ENCODE measurements at places on chromosomes 12 and 14.
A peak's percentile ranks its signal among the peaks of the same experiment; 100 is the strongest.

DNA sequence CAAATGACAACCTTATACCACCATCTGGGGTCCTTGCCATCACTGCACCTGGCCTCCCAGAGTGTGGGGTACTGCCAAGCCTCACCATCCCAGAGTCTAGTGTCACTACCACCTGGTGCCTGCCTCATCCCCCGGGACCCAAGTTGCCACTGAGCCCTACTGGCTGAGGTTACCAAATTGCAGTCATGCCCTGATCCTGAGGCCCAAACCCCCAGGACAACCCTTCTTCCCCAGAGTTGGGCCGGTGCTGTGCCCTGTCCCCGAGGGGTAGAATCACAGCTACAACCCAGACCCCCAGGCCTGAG, 8.4 kb upstream of the SFSWAP start:
- DNase-seq: no peak

DNA sequence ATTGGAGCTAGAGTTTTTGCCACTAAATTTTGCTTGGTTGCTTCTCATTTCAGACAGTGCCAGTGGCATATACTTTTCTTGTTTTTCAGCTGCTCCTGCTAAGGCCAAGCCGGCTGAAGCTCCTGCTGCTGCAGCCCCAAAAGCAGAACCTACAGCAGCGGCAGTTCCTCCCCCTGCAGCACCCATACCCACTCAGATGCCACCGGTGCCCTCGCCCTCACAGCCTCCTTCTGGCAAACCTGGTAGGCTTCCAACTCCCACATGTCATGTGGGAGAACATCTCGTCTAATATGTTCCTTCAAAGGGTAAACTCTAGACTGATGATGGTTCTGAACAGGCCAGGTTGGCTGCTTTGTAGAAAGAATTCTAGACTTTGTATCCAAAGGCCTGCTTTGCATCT, 11.0 kb downstream of the DLST start:
- DNase-seq: no peak

DNA sequence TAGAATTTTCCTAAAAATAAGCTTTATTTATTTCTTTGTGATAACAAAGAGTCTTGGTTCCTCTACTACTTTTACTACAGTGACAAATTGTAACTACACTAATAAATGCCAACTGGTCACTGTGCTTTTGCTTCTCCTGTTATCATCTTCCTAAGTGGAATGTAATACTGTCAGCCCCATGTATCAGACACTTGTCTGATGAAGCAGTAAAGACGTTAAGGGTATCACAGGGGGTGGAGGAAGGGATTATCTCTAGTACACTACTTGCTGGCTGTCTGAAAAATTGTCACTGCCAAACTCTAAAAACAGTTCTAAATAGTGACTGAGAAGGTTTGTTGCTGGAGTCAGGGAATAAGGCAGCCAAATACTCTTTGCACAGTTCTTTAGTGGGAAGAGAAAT, 11.3 kb downstream of the ASB8 start:
- no peak for DNase-seq

DNA sequence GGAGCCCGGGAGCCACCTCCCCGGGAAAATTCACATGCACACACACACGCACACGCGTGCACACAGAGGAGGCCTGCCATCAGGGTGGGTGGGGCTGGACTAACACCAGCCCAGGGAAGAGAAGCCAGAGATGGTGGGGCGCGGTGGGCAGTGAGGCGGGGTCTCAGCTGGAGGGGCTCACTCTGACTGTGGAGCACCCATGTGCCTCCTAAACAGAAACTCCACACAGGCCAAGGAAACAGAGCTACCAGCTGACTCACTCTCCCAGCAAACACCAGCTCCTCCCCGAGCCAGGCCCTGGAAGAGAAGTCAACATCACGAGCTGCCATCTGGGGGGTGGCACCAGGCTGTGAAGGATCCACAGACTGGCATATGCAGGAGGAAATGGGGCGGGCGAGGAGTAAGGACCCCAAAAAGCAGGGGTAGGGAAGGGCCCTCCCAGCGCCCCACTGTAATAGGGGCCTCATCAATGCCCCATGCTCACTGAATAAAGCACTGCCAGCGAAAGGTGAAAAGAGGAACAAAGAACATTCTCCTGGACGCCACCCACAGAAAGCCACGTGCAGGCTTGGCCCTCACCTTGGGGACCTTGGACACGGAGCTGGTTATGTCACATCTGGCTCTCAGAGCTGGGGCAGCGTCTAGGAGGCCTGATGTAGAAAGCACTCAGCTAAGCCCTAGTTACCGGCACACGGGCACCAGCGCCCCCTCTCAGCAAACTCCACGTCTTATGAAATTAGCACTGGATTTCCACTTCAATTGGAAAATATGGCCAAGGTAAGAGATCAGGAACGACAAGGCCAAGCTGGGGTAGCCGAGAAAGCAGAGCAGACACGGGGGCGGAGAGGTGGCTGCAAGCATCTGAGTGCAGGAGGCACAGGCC, 8.4 kb upstream of the INF2 start:
- no peak for DNase-seq

DNA sequence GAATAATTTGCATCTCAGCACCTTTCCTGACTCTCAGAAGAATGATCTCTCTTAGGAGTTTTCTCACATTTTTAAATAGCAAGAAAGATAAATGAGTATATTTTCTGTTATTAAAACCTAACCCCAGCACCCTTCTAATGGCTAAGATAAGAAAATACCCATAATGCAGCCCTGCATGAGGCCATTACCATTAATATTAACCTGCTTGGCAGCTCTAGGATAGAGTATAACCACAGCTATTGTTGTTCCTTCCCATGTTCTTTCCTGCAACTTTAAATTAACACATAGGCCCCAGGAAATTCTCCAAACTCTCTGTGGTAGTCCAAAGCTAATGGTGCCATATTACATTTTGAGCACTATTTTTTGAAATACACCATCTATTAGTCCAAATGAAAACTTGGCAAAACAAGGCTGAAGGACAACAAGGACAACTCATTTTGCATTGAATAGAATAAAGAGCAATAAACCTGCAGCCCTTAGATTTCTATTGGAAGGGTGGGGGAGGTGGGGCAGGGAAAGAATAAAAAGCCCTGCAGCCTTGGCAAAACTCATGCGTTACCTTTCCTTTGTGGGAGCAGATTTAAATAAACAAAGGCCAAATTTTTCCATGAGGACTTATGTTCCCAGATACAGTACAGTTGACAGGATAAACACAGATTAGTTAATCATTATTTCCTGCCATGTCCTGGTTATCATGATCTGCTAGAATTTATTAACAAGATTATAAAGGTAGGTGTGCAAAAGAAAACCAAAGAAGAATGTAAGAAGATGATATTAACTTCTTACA, 46.9 kb downstream of the BTG1 start:
- no peak for DNase-seq

DNA sequence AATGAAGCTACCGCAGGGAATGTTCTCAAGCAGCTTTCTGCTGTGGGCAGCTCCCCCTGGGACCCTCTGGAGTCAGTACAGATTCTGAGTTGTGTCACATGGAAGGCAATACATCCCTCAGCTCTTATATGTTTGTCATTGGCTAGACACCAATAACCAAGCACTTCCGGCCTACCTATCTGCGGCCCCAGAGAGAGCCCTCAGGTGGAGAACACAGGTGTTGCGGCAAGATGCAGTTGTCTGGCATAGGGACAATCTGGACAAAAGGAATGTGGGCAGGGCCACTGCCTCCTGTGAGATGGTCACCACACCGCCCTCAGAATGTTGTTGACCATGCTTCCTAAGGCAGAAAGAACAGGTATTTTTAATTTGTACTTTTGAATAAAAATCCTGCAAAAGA, 118.7 kb downstream of the BRMS1L start:
- DNase-seq: no peak

DNA sequence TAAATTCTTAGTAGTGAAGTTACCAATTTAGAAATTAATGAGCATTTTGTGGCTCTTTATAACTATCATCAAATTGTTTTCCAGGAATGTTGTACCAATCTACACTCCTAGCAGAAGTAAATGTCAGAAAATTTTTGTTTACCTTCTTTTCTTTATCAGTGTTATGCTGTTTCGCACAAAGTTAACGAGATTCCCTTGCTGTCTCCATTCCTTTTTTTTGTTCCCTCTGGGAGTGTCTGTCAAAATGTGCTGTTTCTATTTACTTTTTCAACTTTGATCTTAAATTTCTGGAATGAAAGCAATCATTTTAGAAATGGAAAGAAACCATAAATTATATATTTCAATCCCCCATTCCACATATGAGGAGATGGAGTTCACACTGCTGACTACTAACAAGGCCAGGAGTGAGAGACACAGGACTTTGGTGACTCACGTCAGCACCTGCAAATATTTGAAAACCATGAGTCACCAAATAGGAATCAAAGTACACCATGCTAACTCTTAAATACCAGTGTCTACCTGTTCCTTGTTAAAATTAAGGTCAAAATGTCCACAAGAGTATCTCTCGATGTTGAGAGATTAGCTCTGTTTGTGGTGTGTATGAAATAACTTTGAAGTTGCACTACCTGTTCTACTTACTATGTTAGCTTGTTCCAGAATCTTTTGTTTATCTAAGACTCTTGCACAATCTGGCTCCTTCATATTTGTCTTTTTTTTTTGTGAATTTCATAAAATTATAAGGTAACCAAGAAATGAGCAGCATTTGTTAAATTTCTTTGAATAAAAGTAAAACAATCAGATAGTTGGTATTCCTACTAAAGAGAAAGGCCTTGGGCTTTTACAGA, 106.0 kb downstream of the RMST start:
- DNase-seq: no peak

- peak; percentile 57 for DNase-seq
These were observed at the start of gene CACNB3 for GRCh38 chr12:48817873-48818830. Gene CACNB3 (plus strand): TSS chr12:48818496. CDS start chr12:48818930, 434 bp downstream.

DNA sequence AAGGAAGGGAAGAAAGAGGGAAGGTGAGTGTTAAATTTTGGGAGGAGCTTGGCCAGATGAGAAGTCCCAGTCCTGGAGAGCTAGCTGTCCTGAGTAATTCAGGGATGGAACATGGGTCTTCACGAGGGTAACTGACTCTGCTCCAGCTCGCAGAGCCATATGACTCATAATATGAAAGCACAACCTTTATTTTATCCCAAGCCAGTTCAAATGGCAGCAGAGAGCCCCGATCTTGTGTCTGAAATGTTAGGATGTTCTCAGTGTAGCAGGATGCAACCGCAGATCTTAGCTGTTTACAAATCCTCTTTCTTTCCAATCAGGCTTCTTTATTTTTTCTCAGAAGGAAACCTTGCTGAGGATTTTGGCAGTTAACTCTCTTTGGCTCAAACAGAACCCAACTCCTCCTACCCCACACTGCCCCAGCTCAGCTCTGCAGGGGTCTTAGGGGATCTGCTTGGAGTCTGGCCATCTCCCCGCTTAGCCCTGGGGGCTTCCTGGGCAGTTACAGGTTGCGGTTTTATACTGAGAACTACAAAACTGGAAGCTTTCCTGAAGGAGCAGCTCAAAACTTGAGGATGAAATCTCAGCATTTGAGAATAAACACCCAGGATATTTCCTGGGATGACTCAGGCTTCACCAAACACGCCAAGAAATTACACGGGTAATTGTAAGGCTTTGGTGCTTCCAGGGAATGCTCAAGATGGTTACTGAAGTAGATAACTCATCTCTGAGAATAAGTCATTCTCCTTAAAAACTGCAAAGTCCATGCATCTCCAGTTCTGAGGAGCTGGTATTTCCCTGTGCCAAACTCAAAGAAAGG, 92.5 kb downstream of the VCPKMT start:
- DNase-seq: no peak

GRCh38 chr12:55746174-55746912, 3.4 kb downstream of the GDF11 start:
- DNase-seq: no peak

- DNase-seq: no peak
These were observed 110.4 kb downstream of the BCAT1 start for GRCh38 chr12:24838531-24838950.

DNA sequence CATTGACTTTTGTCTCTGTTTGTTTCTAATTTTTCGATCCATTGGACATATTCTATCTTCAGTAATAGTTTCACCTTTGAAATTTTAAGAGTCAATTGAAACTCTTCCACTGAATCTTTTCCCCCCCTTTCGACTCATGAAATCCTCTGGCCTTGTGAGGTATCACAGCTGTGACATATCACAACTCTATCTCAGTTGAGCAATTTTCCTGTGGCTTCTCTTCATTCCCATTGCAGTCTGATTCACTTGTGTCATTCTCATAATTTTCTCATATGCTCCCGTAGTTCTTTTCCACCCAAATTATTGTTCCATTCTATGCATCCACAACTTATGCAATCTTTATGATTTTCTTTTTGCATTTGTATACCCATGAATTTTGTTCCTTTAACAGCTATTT, 261.6 kb downstream of the DACT1 start:
- no peak for DNase-seq

DNA sequence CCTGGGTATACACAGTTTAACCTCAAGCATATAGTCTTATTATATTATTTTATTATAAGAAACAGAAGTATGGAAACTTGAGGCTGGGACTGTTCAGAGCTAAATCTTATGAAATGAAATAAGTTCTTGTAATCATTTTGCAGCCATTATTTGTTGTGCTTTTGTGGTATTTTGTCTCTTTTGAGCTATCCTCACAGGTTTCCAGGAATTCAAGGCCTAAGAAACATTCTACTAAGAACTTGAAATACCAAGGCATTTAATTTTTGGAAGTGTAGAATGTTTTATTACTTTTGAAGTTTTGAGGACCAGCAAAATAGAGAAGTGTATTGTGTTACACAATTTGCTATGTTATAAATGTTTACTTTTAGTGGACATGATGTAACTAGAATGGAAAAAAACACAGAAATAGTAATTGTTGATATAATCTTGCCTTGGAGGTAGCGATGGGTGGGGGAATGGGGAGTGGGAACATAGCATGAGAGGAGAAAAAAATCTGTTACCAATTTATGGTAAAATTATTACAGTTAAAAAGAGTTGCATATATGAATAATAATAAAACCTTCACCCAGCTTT, 81.7 kb downstream of the CRADD start:
- no peak for DNase-seq

GRCh38 chr14:68363843-68364767, 428.8 kb downstream of the ZFP36L1 start:
- no peak for DNase-seq

DNA sequence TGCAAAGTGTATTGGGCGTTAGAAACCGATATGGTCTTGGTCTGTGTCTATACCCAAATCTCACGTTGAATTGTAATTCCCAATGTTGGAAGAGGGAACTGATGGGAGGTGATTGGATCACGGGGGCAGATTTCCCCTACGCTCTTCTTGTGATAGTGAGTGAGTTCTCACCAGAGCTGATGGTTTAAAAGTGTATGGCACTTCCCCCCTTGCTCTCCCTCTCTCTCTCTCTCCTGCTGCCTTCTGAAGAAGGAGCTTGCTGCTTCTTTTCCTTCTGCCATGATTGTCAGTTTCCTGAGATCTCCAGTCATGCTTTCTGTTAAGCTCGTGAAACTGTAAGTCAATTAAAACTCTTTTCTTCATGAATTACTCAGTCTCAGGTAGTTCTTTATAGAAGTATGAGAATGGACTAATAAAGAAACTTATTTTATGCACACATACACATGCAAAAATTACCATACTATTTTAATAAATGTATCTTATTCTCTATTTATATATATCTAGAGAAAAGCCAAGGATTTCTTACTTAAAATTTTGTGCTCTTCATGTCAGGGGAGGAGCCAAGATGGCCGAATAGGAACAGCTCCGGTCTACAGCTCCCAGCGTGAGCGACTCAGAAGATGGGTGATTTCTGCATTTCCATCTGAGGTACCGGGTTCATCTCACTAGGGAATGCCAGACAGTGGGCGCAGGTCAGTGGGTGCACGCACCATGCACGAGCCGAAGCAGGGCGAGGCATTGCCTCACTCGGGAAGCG, 1891.0 kb upstream of the FLRT2 start:
- no peak for DNase-seq

- no peak for DNase-seq
These were observed 33.0 kb upstream of the SSTR1 start for GRCh38 chr14:38174711-38175110.
